NCI-H345 (cell line): ENCODE measurements at places on chromosomes 16 and 17.

- DNase-seq, result no peak
These were observed 1.1 kb downstream of the IL21R start for GRCh38 chr16:27402964-27403600.

- DNase-seq, result no peak
These were observed 183.0 kb downstream of the RBFOX3 start for GRCh38 chr17:79427621-79428539.

DNA sequence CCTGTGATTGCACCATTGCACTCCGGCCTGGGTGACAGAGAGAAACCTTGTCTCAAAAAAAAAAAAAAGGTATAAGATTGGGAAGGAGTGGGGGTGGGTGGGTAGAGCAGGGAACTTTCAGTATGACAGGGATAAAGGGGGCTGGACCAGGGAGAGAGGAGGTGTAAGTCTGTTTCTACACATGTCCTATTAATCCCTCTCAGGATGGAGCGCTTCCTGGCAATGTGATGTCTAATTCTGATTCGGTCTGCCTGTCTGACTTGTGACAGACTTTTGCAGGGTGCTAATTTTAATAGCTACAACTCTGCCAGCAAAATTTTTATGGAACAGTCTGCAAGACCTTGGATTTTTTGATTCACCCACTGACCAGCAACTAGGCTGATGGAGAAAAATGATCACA lies 53.8 kb upstream of the SLC25A19 start:
- no peak for DNase-seq

DNA sequence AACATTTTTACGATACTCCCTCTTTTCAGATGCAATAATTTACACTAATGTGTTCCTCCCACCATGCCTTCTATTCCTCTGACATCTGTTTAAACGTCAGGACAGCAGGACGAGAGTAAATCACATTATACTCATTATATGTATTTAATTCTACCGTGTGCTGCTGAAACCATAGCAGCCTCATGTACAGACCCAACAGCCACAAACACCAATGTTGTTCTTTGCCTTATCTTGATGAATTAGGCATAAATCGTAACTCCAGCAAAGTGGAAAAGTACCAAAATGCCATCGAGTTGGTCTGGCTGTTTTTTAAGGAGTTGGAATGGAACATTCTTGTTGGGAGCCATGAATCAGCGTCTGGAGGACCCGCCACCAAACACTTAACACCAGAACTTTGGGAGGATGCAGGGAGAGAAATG lies 82.9 kb upstream of the FOXF1 start:
- DNase-seq, result no peak

DNA sequence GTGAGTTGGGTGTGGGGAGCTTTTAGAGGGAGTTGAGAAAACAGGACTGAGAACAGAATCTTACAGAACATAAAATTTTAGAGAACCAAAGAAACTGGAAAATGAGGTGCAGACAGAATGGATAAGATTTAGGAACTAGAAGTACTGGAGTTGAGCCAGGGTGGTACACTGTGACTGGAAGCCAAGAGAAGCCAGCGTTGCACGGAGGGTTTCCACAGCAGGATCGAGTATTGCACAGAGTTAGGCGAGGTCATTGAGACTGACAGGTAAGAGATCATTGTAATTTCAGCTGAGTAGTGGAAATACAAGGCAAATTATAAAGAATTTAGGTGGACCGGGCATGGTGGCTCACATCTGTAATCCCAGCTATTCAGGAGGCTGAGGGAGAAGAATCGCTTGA lies 6.6 kb downstream of the GSDMA start:
- no peak for DNase-seq

DNA sequence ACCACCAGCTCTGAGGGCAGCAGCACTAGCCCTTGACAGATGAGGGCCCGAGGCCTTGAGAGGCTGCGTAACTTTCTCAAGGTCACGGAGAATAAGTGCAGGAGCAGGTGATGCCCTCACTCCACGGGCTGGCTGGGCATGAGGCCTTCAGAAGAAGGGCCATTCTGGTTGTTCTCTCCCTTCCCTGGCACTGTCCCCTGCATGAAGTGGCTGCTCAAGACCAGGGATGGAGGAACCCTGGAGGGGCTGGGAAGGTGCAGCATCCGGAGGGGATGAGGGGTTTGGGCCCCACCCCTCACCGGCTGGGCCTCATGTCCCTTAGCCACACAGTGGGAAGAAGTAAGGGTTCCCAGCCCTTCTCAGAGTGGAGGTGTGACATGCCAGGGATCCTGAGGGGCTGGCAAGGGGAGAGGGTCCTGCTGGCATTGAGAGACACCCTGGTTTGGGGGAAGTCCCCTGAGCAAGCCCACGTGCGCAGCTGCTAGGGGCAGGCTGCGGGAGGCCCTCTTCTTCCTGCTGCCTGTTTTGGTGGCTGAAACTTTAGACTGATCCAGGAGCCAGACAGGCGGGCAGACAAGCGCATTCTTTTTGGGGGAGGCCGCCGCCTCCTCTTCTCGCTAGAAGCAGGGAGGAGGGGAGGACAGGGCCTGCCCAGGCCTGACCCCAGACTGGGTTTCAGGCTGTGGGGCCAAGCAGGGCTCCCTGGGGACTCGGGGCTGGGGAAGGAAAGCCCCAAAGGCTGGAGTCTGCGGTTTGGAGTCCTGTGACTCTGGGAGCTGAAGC lies 74.0 kb downstream of the N4BP1 start:
- no peak for DNase-seq

- no peak for DNase-seq
These were observed 21.4 kb downstream of the PITPNM3 start for GRCh38 chr17:6534846-6535514.

DNA sequence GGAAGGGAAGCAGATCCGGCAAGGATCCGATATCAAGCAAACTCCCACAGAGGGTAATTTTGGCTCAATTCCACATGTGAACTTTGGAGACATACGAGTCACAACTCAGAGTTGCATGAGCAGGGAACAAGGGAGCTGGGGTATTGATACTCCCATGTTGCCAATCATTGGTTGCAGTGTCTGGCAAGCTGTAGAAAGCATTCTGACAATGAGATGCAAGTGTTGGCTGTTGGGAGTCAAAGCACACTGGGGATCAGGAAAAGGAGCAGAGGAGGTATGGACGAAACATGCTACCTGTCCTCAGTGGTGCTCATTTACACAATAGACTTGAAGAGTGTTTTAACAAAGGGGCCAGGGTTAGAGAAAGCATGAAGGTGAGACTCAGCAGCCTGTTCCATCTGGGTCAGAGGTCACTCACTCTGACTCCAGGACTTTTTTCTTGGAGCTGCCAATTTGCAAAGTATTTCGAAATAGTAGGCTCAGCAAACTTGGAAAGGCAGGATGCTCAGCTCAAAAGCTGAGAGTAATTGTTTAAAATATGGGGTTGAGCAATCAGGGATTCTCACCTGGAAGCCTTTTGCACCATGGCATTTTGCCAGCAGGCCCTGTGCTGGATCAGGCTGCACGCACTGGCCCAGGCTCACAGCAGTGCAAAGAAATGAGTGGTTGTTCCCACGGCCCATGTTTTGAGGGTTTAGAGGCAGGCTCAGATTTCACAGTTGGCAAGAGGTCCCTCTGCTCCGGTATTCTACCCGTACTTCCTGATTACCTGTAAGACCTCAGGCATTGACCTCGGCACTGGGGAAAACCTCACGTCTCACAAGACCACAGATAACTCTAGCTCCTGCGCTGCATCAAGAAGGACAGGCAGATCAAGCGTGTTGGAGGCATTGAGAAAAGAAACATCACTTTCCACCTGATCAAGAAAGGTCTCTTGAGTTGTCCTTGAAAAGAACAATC lies 17.6 kb upstream of the NKD1 start:
- DNase-seq, result peak; percentile 44

- no peak for DNase-seq
These were observed 23.6 kb downstream of the GSDMB start for GRCh38 chr17:39894681-39895376.

DNA sequence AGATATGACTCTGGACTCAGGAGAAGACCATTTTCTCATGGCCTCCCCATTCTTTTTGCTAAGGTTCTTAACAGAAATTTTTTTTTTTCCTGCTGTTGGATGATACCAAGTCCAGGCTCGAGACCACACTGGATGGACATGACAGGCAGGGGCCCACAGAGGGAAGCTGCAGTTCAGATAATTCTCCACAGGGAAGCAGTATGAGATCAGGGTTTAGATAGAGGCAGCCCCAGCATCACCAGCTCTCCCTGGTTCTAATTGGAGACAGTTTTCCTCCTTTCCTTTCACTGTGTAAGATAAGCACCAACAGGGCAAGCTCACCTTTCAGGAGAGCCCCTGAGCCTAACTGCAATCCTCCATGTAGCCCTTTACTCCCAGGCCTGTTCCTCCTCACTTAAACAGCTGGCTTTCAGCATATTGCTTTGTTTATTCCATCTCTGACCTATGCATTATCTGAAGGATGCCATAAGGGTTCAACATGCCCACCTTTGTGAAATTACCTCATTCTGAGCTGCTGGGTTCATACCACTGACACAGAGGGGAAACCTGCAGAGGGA lies 108.1 kb downstream of the SNX11 start:
- DNase-seq, result peak; percentile 79

- DNase-seq, result no peak
These were observed 36.5 kb upstream of the ADGRG1 start for GRCh38 chr16:57591870-57592485.

DNA sequence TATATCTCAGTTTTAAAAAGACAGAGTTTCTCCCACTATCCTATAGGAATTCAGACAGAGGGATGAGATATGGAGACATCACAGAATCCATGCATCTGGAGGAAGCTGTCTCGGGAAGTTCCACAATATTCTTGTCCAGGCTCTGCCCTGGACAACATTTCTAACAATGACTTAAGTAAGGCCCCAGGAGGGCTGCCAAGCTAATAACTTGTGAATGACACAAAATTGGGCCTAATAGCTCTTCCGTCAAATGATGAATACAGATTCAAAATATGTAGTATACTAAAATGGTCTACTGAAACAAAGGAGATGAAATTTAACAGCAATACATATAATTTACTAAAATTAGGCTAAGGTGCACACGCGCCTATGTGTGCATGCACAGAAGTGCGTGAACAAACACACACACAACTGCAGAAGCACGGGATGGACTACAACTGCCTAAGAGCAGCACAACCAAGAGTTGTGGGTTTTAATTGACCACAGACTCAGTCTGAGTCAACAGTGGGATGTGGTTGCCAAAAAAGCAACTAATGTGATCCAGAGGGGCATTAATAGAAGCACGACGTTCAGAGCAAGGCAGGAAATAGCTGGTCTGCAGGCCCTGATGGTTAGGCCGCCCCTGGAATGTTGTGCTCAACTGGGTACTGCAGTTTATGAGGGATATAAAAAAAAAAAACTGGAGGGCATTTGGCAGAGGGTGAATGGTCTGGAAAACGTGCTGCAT lies 26.3 kb upstream of the HS3ST2 start:
- DNase-seq, result no peak

DNA sequence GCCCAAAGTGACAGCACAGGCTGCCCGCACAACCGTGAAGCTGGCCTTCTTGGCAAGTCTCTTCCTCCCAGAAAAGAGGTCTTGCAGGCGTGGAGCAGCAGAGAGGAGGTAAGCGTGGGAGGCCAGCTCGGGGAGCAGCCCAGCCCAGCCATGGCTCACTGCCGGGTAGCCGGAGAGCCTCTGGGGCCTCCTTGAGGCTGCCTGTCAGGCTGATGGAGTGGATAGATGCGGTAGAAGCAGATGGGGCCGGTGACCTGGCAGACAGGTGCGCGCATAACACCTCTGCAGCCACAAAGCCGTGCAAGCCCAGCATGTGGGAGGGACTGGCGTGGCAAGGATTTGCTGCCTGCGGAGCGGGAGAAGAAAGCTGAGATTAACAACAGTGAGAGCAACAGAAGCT lies 17.1 kb upstream of the DOK4 start:
- peak; percentile 84 for DNase-seq

GRCh38 chr17:49021095-49021767 lies 24.0 kb downstream of the IGF2BP1 start:
- no peak for DNase-seq

DNA sequence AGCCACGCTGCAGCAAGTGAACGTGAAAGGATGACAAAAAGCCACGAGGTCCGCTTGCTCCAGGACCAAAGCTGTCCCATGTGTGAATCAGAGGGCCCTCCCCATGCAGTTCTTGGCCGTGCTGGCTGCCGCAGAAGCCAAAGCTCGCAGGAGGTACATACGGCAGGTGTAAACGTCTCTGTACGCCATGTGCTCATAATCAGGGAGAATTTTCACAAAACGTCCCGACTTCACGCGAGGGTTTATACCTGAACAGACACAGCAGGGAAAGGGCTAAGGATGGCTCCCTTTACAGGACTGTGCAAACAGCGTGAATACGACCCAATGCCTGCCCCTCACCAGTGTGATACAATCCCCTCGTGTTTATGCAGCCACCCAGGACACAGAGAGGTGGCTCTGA lies 25.3 kb downstream of the FBXO31 start:
- DNase-seq, result no peak

DNA sequence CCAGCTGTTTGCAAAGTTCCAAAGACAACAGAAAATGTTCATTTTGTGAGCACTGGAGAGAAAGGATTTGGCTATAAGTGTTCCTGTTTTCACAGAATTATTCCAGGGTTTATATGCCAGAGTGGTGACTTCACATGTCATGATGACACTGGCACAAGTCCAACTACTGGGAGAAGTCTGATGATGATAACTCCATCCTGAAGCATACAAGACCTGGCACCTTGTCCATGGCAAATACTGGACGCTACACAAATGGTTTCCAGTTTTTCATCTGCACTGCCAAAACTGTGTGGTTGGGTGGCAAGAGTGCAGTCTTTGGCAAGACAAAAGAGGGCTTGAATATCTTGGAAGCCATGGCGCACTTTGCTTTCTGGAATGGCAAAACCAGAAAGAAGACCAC lies 385.0 kb downstream of the CDH11 start:
- no peak for DNase-seq

GRCh38 chr16:67393788-67394154 lies 473 bp upstream of the TPPP3 start:
- no peak for DNase-seq

DNA sequence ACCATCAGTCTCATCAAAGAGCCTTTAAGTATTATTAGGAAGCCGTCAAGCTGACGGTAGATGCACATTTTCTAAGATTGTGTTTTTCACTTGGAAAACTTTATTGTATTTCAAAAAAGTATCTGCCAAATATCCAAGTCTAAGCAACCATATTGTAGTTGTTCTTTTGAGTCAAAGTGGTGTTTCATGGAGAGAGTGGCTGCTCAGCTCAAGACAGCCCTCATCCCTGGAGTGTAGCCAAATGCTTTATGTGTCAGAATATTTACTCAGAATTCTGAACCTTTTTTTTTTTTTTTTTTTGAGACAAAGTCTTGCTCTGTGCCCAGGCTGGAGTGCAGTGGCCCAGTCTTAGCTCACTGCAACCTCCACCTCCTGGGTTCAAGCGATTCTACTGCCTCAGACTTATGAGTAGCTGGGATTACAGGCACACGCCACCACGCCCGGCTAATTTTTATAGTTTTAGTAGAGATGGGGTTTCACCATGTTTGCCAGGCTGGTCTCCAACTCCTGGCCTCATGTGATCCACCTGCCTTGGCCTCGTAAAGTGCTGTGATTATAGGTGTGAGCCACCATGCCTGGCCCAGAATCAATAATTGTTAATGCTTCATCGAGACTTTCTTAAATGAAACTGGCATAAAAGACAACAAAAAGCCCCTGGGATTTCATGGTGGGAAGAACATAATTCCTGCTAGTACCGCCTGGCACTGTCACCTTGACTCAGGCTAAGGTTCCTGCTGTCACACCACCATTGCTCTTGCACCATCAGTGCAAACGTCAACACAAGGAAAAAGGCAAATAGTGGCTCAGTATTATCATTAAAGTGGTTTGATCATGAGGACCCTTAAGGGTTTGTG lies 45.5 kb downstream of the PRKCA start:
- DNase-seq, result peak; percentile 27
